CD4-positive, alpha-beta T cell treated with Interleukin-4 for 1 hour (primary cell): ENCODE measurements at places on chromosomes 3 and 15.

DNA sequence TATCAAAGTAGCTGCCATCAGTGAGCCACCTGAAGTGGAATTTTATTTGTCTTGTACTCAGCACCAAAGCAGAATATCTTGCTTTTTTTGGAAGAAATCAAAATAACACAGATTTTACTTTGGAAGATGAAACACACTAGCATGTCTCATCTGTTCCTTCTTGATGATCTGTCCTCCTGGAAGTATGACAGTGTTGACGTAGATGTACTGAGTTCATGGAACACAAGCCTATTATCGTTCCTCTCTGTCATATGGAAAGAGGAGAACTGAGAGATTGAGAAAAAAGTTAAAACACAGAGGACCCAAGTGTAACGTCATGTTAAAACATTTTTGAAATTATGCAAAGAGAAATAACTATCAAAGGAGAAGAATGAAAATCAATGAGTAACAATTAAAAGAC is 340.2 kb downstream of the ROBO2 start:
- no peak for DNase-seq

GRCh38 chr3:171268677-171269076 is 191.5 kb downstream of the TNIK start:
- DNase-seq = no peak

GRCh38 chr3:8020047-8020841 is 481.4 kb upstream of the LMCD1 start:
- no peak for DNase-seq

- DNase-seq = no peak
Measured at GRCh38 chr3:113063126-113063894, 72.5 kb downstream of the GTPBP8 start.

DNA sequence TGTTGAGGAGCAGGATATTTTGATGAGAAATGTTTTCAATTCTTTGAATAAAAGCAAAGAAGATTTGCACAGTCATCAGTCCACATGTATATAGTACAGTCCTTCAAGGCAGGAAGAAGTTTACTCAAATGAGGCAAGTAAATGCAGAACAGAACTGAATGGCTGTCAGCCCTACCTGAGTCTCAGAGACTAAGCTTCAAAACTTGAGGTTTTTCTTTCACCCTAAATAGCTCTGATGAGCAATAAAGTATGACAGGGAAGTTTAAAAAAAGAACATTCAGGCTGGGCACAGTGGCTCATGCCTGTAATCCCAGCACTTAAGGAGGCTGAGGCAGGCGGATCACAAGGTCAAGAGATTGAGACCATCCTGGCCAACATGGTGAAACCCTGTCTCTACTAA is 232.5 kb downstream of the SUCLG2 start:
- DNase-seq = no peak

DNA sequence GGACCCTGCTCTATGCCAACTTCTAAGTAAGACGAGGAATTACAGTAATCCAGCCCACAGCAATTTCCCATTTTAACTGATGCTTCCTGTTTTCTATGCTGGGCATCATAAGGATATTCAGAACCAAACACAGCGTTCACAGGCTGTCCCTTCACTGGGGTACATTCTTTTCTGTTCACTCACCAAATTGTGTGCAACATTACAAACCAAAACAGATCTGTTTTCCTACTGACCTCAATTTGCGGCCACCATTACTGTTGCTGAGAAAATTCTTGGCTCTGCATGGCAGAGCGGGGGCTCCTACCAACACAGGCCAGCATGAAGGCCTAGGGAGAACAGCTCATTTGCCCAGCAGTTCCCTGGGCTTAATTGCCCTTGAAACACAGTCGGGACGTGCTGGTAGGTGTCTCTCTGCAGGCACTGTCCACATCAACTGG is 76.5 kb downstream of the MYO1E start:
- no peak for DNase-seq

DNA sequence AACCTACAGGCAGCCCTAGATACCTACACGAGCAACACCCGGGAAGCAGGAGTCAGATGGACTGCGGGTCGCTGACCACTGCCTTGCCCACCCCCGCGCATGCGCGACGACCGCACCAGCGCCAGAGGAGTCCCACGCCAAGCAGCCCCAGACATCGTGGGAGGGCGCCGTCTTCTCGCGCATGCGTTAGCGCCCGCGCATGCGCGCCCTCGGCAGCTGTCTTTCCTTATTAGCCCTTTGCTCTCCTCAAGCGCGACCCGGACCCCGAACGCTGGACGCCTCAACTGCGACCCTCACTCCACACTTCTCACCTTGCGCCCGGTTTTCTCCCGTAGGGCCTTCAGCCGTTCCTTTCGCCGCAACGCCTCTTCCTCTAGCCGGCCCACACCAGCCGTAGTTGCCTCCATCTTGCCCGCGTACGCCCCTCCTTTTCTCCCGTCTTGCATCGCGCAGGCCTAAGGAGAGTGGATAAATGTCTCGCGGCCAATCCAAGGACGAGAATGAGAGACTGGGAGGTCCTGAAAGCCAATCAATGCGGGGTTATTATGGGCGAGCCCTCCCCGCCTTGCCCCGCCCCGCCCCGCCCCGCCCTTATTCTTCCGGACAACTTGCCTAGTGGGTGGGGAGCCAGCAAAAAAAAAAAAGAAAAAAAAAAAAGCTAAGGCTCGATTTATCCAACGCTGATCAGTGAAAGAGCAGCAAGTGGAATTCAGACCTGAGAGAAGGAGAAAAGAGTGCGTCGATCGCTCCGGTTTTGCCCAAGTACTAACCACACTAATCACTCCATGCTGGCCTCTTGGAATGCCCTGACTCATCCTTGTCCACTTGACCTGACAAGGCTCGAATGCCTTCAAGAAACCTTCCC is at the start of gene CCDC12:
TSS of gene CCDC12 (minus strand) at position 420 of the 865 bp plus-strand sequence. CDS start at position 407, 13 bp downstream.
- DNase-seq = peak; percentile 98

DNA sequence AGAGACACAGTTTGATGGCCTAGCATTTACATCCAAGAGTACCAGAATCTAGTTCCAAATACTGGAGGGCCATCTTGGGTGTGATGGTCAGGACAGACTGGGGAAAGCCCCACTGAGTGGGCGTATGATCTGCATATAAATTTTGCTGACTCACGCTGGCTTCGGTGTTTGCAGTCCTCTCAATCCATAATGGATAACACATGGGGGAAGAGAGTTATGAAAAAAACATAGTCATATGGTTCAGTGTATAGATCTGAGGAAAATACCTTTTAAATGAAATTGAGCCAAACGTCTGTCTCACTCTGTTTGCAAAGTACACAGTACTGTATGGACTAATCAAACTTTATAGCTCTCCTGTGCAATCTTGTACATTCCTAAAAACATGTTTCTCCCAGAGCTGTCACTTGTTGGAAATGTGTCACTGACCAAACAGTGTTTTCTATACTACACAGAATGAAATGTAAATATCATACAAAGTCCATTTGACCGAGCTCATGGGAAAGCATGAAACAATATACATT is 125.3 kb upstream of the THBS1 start:
- DNase-seq = no peak

- no peak for DNase-seq
Measured at GRCh38 chr3:124700880-124701684, 29.2 kb upstream of the UMPS start.

GRCh38 chr15:62853114-62853840 is 189.3 kb upstream of the TPM1 start:
- no peak for DNase-seq

DNA sequence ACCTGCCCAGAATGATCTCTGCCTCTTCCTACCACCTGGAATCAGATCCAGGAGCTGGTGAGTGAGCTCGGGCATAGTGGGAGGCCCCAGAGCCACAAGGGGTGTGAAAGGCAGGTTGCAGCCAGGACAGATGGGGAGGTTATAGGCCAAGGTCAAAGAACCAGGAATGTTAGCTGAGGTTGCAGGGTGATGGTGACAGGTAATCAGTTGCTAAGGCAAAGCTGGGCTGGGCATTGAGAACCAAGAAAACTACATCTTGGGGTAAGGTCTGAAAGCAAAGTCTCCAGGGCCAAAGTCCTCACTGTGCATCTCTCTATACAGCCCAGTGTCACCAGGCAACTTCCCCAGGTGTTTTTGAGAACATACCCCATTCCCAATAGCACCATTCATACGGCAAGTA is 38.4 kb upstream of the SLC6A11 start:
- DNase-seq = no peak

- DNase-seq = no peak
Measured at GRCh38 chr3:143590660-143591059, 257.6 kb downstream of the SLC9A9 start.

GRCh38 chr15:78454992-78455391 is 17.0 kb downstream of the IREB2 start:
- peak; percentile 30 for DNase-seq

DNA sequence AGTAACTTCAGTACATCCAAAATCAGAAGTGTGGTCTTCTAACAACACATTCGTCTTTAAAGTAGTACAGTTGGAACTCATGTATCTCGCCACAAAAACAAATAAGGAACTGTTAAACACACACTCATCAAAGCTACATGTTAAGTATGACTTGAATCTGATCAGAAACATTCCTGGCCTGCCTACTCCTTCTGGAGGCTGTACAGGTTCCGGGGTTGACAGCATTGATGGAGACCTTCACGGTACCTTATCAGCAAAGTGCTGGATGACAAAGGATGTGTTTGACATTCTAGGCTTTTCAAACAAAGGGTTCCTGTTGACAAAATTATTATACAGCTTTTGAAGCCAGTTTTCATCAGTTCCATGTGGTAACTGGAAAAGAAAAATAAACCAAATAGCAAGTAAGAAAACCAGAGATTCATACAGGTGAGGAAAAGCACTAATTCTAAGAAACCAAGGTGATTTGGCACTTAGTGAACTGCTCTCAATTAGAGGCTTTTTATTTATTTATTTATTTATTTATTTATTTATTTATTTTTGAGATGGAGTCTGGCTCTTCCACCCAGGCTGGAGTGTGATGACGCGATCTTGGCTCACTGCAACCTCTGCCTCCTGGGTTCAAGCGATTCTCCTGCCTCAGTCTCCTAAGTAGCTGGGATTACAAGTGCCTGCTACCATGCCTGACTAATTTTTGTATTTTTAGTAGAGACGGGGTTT is 44.3 kb downstream of the MYO5C start:
- DNase-seq = no peak

- no peak for DNase-seq
Measured at GRCh38 chr15:80138961-80139360, 13.8 kb upstream of the FAH start.

- no peak for DNase-seq
Measured at GRCh38 chr3:120153294-120153693, 59.0 kb upstream of the GSK3B start.

GRCh38 chr15:71154607-71155200 is 39.4 kb downstream of the THSD4 start:
- no peak for DNase-seq

GRCh38 chr3:106821801-106822200 is 555.4 kb upstream of the CCDC54 start:
- no peak for DNase-seq

DNA sequence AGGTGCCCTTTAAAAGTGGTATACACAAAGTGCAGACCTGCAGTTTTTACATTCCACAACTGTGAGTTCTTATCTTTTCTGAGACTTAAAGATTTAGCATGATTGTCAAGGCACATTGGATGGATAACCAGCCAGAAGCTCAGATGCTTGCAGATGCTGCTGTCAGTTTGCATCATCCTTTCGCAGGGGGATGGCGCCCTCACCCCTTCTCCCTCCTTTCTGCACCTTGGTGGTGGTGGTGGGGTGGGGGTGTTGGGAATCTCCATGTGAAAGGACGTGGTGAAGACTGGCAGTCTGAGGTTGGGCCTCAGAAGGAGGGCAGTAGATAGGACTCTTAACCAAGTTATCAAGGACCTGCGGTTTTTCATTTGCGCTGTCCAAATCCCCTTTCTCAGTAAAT is 309.6 kb upstream of the SEMA6D start:
- no peak for DNase-seq

- DNase-seq = no peak
Measured at GRCh38 chr3:33929813-33930212, 131.4 kb downstream of the PDCD6IP start.

DNA sequence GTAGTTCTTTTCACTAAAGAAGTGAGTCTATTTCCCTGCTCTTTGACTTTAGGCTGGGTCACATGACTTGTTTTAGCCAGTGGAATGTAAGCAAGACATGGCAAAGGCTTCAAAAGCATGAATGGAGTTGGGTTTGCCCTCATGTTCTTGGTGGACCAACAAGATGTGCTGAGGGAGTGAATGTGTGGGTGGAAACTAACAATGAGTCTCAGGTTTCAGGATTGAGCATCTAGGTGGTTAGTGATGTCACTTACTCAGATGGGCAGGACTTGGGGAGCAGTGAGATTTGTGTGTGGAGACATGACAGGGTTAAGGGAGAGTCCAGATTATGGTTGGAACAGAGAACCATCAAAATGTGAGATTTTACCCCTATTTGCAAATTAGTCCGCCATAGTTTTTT is 181.4 kb upstream of the UBE2E1 start:
- DNase-seq = no peak

DNA sequence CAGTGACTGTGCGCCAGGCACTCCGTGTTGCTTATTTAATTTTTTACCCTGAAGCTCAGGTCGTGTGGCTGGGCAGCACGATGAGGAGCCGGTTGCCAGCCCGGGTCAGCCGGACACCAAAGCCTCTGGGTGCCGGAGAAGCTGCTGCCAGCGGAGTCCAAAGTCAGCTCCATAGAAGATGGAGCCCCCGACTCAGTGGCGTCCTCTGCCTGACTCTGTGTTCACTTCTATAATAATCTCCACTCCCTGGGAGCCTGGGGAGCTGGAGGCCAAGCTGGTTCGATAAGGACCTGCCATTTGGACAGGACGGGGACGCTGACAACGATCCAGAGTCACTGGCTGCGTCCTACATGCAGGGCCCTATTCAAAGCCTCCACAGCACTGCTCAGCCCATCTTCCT is 78.6 kb downstream of the VGLL4 start:
- no peak for DNase-seq
